ENCODE measurements at places on chromosomes 1 and 21.

DNA sequence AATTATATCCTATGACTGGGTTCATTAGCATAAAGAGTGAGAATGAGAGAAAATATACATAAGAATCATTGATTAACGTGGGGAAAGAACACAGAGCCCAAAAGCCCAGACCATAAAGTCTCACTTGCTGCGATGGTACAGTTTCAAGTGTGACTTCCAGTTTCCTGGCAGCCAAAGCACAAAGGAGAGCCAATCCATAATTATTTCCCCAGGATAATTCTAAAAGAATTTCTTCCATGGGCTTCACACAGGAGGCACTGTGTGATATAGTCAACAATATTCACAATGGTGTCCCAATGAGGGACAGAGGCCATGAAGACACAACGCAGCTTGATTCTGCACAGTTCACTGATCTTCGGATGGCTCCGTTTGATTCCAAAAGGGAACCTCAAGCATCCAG is 321.6 kb downstream of the PLPP3 start:
- no peak for DNase-seq

DNA sequence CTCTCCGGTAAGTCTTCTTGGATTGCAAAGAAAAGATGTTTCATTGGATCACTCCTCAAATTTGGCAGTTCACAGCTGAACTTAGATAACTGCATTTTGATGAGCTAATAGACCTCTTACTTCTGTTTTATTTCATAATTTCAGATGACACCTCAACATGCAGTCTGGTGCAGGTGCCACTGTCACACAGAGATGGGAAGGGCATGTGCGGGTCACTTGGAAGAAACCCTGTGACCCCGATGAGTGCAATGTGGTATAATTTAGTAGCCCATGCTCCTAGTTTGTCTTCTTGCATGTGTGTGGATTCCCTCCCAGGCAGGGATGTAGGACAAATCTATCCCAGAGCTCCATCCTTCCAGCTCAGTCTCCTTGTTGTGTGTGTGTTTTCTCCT is 481 bp upstream of the SLAMF1 start:
- DNase-seq, result no peak

DNA sequence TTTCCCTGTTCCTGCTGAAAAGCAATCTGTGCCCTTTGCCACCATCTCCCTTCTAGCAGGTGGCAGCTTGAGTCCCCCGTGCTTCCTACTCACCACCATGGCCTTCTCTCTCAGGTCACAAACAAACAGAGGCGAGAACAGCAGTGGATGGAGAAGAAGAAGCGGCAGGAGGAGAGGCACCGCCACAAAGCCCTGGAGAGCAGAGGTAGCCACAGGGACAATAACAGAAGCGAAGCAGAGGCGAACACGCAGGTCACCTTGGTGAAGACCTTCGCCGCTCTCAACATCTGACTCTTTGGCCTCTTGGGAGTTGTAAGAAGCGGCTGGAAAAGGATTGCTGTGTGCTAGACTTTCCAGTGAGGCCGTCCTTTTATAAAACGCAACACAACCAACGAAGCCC is 16.0 kb downstream of the PLA2G2E start:
- no peak for DNase-seq

DNA sequence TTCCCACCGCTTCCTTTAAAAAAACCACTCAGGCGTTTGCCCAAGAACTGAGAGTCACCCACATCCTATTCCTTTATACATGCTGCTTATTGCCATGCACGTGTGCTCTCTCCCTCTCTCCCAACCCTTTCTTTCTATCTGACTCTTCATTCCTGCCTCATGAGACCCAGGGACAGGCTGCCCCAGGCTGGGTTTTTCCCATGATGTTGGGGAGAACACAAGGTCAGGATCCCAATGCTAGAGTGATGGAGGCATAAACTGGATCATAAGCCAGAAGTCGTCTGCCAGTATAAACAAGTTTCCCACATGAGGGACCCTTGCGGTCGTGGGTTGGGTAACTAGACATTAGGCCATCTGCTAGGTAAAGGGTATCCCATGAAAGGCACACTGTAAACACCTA is 64.9 kb downstream of the CD2 start:
- DNase-seq, result no peak

- DNase-seq, result no peak
Observed at GRCh38 chr1:99600782-99601181, 45.1 kb upstream of the PALMD start.

DNA sequence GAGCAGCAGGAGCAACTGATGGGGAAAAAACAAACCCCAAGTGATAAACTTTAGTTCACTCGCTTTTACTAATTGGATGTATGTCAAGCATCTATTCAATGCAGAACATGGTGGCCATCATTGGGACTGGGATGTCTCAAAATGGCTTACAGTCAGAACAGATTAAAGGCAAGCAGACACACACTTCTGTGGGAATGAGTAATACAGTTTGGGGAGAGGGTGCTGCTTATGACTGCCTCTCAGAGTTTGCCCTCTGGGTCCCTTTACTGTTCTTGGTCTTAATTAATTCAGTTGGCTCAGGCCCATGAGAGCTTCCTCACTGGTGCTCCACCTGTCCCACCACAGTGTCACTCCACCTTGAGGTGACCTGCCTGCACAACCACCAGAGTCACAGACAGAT is 119.5 kb downstream of the TBX19 start:
- no peak for DNase-seq

All from hindlimb muscle (tissue), 1 donor.